ENCODE measurements at places on chromosomes 6 and 20. TPM values are rescaled to one million over a fixed set of nuclear protein-coding genes. Genes with fewer than 3 reads are reported as not detected.
A peak's percentile ranks its signal among the peaks of the same experiment; 100 is the strongest.

Gene SLC35B3
- polyA plus RNA-seq, result 11.9 TPM

Gene BHLHE23
- polyA plus RNA-seq, result not detected

Gene ANKRD66
- polyA plus RNA-seq, result not detected

DNA sequence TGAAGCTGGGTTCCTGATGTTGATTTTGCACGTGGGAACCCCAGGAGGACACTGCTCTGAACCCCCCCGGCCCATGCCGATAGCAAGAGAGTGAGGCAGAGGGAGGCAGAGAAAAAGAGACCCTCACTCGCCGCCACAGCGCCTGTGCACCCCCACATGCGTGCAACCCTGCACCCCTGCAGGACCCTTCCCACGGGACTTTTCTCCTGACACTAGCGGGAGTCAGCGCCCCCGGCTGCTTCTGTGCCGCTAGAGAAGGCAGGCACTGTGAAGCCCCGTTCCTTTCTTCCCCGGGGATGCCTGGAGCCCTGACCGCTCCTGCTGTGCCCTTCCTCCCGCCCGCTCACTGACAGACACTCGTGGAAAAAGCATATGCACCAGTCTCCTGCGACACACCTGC lies 67.4 kb downstream of the GMPR start:
- DNase-seq, result no peak

- no peak for DNase-seq
Observed at GRCh38 chr6:119858901-119859300, 509.3 kb upstream of the MAN1A1 start.

DNA sequence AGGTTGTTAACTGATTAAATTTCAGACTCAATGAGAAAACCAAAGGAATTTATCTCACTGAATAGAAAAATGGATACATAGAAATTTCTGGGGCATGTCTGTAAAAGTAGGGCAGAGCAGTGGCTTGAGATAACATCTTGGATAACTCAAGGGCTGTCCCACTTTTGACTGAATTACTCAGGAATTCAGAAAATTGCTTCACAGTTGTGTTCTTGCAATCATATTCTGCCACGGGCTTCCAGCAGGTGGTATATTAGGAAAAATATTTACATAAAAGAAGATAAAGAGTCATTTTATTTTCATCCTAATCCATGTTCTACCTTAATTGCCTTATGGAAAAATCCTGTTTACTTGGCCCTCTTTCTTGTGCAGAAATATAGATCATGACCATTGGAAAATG lies 156.4 kb upstream of the AKIRIN2 start:
- no peak for DNase-seq

GRCh38 chr20:5073660-5074231 lies 46.0 kb downstream of the PCNA start:
- DNase-seq, result no peak

DNA sequence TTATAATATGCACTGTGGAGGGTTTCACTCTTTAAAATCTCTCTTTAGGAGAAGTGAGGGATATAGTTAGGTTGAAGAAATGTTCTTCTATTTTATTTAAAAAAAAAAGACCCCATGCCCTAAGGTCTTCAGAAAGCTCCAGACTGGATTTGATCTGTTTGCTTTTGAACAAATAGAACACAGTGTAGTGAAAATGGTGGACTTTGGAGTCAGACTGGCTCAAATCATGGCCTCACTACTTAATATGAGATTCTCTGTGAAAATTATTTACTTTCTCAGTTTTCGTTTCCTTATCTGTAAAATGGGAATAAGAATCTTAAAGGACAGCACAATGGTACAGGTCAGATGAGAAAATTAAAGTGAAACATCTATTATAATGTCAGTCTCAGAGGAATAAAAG lies 203.9 kb downstream of the ASCC3 start:
- no peak for DNase-seq

DNA sequence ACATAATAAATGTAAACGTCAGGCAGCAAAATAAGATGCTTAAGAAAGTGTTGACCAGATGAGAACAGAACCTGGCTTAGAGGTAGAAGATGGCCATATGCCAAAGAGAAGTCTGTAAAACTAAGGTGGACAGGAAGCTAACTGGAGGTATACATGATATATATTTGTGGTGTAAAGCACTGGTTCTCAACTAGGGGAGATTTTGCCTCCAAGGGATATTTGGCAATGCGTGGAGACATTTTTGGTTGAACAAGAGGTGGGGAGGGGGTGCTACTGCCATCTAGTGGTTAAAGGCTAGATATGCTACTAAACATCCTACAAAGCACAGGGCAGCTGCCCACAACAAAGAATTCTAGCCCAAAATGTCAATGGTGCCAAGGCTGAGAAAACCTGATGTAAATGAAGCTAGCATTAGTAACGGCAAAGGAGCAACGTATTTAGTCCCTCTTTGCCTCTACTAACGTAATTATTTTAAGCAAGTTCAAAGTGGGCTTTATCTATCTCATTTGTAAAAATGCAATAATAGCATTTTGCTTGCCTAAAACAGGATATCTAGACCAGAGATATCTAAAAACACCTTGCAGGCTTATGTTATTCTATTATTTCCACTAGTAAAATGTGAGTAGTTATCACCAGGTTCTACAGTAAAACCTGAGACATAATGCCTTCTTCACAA lies 182.6 kb downstream of the RNGTT start:
- DNase-seq, result peak; percentile 67

DNA sequence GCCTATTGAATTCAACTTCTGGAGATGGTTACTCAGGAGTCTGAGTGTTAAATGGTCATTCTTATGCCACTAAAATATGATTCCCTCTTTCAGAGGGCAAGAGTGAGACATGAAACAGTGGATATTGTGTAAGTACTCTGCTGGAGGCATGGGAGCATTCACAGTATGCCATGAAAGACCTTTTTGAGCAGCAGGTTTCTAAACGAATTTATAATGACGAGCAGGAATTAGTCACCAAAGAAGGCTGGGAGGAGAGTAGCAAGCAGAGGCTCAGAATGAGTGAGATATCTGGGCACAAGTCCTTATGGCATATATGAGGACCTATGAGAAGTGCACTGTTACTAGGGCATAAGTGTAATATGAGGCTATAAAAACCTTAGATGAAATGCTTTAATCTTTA lies 10.9 kb upstream of the MYB start:
- DNase-seq, result no peak

Gene POLR1H
- polyA plus RNA-seq, result 66.7 TPM

- no peak for DNase-seq
Observed at GRCh38 chr6:157983406-157984119, 1.9 kb downstream of the SYNJ2 start.

- DNase-seq, result no peak
Observed at GRCh38 chr20:37229357-37229756, 32.3 kb downstream of the GHRH start.

DNA sequence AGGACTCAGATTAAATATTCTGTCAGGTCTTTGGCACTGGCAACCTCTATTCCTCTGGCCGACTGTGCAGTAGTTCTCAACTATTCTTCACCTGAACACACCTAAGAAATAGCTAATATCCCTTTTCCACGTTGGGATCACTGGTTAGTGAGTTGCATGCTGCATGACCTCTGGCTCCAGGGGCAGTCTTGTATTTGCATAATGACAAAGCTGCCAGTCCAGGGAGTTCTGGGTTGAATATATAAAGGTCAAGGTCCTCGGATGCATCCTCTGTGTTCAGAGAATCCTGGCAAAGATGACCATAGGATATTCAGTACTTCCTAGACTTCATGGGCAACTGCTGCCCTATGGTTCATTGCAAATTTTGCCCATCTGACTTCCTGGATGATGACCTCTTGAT lies 131.2 kb downstream of the DNAH8 start:
- DNase-seq, result no peak

Gene CDSN
- 0.03 TPM for polyA plus RNA-seq

Gene MUC22
- not detected for polyA plus RNA-seq

GRCh38 chr6:132663661-132664060 lies 4.7 kb upstream of the TAAR1 start:
- no peak for DNase-seq

DNA sequence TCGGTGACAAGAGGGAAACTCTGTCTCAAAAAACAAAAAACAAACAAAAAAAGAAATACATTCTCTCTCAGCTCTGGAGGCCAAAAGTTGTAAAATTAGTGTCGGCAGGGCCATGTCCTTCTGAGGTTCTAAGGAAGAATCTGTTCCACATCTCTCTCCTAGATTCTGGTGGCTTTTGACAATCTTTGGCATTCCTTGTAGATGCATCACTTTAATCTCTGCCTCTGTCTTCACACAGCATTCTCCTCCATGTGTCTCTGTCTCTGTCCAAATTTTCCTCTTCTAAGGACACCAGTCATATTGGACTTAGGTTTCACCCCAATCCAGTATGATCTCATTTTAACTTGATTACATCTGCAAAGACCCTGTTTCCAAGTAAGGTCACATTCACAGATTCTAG lies 9.1 kb downstream of the PPP2R5D start:
- DNase-seq, result no peak

- no peak for DNase-seq
Observed at GRCh38 chr20:46546298-46546697, 4.2 kb downstream of the OCSTAMP start.

DNA sequence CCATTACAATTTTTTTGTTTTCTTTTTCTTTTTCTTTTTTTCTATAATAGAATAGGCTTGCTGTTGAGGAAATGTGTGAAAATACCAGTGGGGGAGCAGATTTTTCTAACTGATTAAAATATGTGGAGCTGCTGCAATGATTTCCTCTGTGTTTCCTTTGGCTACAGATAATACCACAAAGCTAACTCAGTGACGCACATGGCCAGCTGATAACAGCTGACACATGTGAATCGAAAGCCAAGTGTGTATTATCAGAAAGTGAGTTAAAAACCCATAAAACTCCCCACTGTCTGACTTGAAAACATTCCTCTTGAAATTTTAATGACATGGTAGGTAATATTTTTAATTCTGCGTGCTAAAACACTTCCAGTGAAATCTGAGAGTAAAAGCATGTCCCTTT lies 70.8 kb upstream of the AHI1 start:
- peak; percentile 93 for DNase-seq

DNA sequence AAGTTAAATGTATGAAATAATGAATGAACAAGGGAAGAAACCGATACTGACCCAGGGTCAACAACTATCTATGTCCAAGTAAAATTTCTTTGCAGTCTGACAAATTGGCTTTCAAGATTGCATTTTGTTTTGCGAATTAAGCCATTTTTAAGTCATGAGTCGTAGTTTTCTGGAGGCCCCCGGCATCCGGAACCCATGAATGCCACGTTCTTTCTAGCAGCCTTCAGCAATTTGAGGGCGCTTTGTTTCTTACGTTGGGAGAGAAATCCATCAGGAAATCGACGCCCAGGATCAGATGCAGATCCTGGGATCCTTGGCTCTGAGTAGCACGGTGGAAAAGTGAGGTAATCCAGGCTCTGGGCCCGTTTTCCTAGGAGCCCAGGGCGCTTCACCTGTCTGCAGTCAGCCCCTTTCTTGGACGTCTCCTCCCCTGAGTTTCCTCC lies 309 bp upstream of the ABRACL start:
- no peak for DNase-seq

DNA sequence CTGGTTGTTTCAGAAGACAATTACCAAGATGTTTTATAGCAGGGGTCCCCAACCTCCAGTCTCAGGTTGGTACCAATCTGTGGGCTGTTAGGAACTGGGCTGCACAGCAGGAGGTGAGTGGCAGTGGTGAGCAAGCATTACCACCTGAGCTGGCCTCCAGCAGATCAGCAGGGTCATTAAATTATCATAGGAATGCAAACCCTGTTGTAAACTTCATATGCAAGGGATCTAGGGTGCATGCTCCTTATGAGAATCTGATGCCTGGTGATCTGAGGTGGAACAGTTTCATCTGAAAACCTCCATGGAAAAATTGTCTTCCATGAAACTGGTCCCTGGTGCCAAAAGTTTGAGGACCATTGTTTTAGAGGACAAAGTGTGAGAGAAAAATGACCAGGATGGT lies 240.6 kb downstream of the GRM1 start:
- no peak for DNase-seq

DNA sequence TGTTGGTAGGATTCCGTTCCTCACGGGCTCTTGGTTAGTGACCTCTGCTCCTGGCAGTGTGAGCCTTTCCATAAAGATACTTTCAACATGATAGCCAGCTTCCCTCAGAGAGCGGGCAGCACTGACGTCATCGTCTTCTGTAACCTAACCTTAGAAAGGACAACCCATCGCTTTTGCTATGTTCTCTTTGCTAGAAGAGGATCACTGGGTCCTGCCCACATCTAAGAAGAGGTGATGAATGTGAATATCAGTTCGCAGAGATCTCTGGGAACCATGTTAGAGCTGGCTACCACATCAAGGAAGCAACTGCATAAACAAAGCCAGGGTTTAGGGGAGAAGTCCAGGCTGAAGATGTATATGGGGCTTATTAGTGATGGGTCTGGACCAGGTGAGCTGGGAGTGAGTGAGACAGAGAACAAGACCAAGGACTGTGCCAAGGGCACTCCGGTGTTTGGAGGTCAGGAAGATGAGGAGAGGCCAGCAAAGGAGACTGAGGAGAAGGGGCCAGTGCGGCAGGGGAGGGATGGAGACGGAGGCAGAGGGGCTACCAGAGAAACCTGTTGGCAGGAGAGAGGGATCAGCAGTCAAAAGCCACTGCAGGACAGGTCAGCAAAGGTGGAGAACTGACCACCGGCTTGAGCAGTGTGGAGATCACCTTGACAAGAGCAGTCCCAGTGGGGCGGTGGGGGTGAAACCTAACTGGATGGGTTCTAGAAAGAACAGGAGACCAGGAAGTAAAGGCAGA lies 39.7 kb downstream of the PIM1 start:
- no peak for DNase-seq

GRCh38 chr6:150142670-150143515 lies at the start of gene PPP1R14C:
Gene PPP1R14C (plus strand): TSS chr6:150143044. CDS start chr6:150143193, 149 bp downstream.
- no peak for DNase-seq

Gene IRF4
- polyA plus RNA-seq, result not detected

Gene OPN5
- polyA plus RNA-seq, result 0.02 TPM

Gene TBXT
- polyA plus RNA-seq, result not detected

DNA sequence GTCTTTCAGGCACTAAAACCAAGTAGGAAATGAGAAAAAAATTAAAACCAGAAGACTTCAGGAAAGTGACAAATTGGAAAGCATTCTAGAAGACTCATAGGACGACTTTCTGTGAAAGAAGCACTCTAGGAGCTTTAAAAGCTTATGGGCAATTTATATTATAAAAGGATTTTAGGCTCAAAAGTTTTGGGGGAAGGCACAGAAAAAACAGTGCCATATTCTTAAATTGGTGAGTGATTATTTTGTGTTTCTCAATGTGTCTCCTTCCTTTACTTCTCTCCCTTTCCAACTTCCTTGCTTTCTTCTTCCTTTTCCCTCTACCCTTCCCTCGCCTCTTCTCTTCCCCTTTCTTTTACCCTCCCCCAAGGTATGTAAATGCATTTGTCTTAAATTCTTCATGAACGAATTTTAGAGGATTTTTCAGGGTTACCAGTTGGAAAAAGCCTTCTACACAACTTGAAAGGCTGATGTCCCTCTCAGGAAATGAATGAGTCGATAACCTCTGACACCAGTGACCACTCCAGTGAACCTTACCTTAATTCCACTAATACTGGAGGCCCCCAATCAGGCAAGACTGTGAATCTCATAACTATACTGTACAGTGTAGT lies 2.6 kb upstream of the LIN28B start:
- DNase-seq, result no peak

Gene CD24
- 10.2 TPM for polyA plus RNA-seq

Data from endothelial cell of umbilical vein (primary cell).